ENCODE measurements at places on chromosomes 2 and 18.
A peak's percentile ranks its signal among the peaks of the same experiment; 100 is the strongest.

DNA sequence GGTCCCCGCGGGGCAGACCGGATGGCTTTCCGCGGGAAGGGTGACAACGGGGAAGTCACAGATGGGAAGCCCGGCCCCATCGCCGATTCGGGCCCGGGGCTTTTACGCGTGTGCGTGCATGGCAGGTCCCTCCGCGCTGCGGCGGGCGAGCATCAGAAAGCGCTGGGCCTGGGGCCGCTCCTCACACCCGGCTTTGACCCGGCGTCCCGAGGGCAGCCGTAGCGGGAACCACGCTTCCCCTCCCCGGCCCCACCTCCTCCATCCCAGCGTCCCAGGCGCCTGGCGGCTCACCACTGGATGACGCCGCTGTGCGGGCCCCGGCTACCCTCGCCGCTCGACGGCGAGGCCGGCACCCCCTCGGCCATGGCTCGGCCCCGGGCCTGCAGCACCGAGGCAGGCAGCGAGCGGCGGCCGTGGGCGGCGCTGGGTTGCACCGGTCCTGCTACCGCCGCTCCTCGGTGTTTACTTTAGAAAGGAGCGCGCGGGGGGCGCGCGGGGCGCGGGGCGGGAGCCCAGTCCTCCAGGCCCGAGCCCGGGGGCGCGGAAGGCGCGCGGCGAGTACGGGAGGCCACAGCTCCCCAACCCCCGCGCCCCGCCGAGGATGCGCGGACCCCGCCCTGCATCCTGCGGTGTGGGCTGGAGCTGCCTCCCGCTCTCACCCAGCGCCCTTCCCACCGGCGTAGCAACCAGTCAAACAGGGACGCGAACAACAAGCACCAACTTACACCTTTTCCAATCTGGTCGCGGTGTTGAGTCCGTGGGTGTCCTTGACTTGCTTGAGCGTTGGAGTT is 806 bp downstream of the RFX8 start:
- peak; percentile 32 for DNase-seq

DNA sequence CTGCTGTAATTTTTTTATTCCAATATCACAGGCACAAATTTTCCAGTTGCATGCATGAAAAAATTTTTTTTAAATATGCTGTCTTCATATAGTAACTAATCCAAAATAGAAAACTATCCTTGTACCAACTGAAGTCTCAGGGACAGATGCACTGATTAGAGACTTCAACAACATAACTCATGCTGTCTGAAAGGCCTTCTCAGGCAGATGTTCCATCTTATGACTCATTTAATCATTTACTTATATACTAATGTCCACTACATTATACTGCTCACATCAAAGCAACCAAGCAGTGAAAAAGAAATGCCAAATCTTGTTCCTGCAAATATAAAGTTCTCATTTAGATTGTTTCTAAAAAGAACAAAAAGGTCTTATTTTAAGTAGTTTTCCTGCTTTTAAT is 53.1 kb downstream of the OLA1 start:
- no peak for DNase-seq

GRCh38 chr2:71832844-71833243 is 314.8 kb downstream of the CYP26B1 start:
- no peak for DNase-seq

- peak; percentile 18 for DNase-seq
Observed at GRCh38 chr2:241775223-241776177, 1.1 kb upstream of the GAL3ST2 start.

- DNase-seq = no peak
Observed at GRCh38 chr2:122908159-122908558, 1116.9 kb upstream of the CNTNAP5 start.

- no peak for DNase-seq
Observed at GRCh38 chr18:50099725-50100407, 95.1 kb downstream of the MYO5B start.

- DNase-seq = no peak
Observed at GRCh38 chr18:33606621-33607020, 28.6 kb downstream of the ASXL3 start.

DNA sequence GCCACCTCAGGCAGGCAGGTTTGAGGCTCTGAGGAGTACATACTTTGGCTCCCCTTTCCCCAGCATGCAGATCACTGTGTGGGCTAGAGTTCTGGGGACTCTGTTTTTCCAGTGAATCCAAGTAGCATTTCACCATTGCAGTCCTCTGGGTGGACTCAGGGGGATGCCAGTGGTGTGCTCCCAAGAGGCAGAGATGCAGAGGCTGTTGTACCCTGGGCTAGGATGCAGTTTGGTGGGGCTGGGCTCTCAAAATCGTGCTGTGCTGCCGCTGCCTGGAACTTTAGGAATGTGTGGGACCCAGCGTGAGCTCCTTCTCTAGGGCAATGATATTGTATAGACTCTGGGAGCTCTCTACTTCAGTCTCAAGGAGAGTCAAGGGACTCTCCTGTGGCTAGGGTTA is 104.9 kb downstream of the MYO3B start:
- no peak for DNase-seq

- DNase-seq = no peak
Observed at GRCh38 chr2:78423631-78424030, 601.9 kb upstream of the REG3G start.

- DNase-seq = no peak
Observed at GRCh38 chr2:173299764-173300163, 54.9 kb upstream of the CDCA7 start.

DNA sequence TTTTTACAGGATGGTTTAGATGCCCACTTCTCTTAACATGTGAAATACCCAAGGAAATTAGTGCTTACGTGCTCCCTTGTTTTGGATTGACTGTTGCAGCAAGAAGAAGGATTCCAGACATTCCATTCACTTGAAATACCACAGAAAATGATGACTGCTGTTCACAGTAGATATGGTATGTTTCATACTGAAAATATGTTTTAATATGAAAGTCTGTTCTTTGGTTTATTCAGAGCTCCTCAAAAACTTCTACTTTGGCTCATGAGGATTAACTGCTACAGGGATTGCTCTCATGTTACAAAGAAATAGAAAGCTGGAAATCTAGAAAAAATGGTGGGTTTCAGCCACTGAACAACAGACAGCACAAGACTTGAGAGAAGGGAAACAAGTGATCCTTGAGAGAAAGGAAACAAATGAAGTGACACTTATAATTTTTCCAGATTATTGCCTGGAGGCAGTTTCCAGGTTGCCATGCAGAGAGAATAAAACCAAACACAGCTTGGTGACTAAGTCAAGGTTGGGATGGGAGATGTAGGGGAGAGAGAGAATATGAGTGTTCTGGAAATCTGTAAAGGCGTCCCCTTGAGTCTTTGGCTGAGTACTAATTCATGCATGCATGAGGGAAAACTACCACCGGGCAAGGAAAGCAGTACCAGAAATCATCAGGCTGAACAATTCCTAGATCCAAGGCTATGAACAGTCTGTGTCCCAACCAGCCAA is 348.1 kb downstream of the CLIP4 start:
- no peak for DNase-seq
